Chondrocyte (in vitro differentiated cells): ENCODE measurements at places on chromosomes 2 and 18. TPM values are rescaled to one million over a fixed set of nuclear protein-coding genes. Genes with fewer than 3 reads are reported as not detected.

- H3K27me3 ChIP-seq, result no peaks in the 10 kb centered on the region
- H3K4me3 ChIP-seq, result no peak overlapping the region
- peaks cover 50% of the 10 kb centered on the region for H3K4me1 ChIP-seq
These were observed 95.9 kb upstream of the MSH2 start for GRCh38 chr2:47307066-47307465.

- peak overlapping the region; percentile 64 for H3K27ac ChIP-seq
- no peaks in the 10 kb centered on the region for H3K27me3 ChIP-seq
- H3K36me3 ChIP-seq, result peaks cover 9% of the 10 kb centered on the region
These were observed 14.8 kb downstream of the EVA1A start for GRCh38 chr2:75545922-75546321.

DNA sequence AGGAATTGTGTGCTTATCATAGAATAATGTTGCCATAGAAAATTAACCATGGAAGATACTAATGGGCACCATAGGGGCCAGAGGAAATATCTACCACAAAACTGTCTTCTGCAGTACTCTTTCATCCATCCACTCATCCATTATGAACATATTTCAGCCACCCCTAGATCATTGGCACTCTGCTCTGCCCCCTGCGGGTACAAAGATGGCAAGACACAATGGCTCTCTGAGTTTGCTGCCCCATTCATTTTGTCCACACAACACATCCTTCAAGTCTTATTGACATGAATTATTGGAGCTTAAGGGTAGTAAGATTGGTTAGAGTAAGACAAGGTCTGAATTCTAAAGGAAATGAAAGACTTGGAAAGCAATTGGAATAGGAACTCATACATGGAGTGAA is 1224.7 kb upstream of the CELF4 start:
- H3K4me3 ChIP-seq, result no peak overlapping the region
- no peaks in the 10 kb centered on the region for H3K36me3 ChIP-seq
- no peaks in the 10 kb centered on the region for H3K27me3 ChIP-seq
- H3K4me1 ChIP-seq, result no peaks in the 10 kb centered on the region
- H3K27ac ChIP-seq, result no peak overlapping the region
- no peak for DNase-seq

Gene PKDCC
- total RNA-seq, result 83.1 to 164 TPM (median 155 TPM) in 3 replicates

Gene CNRIP1
- 23.4 to 25.9 TPM (median 24.7 TPM) in 3 replicates for total RNA-seq

Gene SCYGR3
- total RNA-seq, result not detected in 3 replicates
